ENCODE measurements at places on chromosomes 7 and 10. TPM values are rescaled to one million over a fixed set of nuclear protein-coding genes. Genes with fewer than 3 reads are reported as not detected.

DNA sequence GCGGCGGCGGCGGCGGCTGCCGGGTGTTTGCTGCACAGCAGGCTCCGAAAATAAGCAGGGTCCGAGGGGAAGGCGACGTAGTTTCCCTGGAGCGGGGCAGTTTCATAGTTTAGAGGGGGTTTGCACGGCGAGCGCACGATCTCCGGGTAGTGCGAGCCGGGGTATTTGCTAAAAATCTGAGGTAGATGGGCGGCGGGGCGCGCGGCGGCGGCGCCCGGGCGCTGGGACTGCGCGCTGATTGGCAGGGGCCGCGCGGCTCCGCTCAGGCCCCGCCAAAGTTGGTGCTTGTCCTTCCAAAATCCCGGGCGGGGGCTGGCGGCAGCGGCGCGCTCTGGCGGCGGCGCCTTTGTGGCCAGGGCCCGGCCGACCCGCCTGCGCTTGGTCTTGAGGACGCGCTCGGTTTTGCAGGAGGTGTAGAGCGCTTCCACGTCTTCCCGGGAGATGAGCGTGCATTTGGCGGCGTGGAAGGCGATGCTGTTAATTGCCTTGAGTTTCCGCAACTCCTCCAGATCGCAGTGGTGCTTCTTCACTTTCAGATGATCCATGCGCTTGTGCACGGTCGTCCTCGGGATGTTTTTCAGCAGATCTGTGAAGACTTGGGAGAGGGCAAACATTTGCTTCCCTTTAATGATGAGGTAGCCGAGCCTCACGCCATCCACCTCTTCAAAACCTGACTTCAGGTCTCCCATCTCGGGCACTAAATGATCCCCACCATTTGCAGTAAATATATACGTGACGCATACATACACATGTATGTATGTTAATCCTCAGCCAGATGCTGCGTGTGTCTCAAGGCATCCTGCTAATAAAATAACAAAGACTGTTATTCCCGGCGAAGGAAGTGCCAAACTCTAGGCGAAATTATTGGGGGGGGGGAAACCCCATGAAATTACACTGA, 8.1 kb downstream of the SKIDA1 start:
- H3K27ac ChIP-seq = no peak overlapping the region
- no peaks in the 10 kb centered on the region for H3K36me3 ChIP-seq
- DNase-seq = no peak
- H3K4me1 ChIP-seq = peaks cover 37% of the 10 kb centered on the region

DNA sequence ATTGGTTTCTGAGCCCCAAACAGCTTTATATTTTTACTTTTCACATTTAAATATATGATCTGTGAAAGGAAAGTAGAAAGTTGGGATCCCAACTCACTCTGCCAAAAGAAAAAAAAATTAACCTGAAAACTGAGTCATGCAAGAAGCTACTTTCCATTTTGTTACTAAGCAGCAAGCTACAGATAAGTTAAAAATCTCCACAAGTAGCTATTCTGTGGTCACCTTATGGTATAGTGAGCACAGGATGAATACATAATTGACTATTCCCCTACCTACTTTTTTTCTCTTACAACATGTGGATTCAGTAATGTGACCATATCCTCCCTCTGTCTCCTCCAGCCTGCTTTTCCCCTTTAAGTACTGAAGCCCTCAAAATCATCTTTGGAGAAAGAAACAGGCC, 30.3 kb upstream of the CREB3L2 start:
- no peak overlapping the region for H3K4me3 ChIP-seq
- H3K27me3 ChIP-seq = no peaks in the 10 kb centered on the region
- DNase-seq = no peak
- no peaks in the 10 kb centered on the region for H3K4me1 ChIP-seq

DNA sequence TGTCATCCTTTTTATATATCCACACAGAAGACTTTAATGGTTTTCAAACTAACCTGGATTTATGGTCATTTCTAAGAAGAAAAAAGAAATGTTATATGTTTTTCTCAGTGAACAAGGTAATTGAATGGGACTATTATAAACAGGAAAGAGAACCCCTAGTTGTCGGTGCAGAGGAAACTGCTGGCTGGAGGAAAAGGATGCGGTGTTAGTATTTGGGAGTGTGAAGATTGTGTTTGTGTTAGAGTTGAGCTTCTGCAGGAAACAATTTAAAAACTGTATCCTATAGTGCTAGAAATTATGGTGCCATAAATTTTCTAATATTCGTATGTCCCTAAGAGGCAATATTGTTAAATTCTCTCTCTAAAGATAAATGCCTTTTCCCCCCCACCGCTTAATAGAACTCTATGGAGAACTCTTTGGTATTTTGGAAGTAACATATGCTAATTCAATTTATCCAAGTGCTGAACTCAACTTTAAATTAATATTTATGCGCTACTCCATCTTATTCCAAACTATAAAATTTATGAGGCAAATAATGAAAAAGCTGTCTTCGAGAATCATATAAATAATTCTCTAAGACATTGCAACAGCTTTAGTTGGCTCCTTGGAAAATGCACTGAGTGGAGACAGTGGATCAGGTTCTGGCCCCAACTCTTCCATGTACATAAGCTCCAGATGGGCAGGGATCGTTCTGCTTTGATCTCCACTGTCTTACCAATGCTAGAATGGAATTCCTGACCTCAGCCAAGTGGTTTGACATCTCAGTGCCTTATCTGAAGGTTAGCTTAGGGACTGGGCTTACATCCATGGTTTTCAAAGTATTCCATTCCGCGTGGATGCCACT, 5.6 kb downstream of the BZW2 start:
- no peak overlapping the region for H3K27ac ChIP-seq
- H3K27me3 ChIP-seq = no peaks in the 10 kb centered on the region
- DNase-seq = no peak
- no peaks in the 10 kb centered on the region for H3K36me3 ChIP-seq

DNA sequence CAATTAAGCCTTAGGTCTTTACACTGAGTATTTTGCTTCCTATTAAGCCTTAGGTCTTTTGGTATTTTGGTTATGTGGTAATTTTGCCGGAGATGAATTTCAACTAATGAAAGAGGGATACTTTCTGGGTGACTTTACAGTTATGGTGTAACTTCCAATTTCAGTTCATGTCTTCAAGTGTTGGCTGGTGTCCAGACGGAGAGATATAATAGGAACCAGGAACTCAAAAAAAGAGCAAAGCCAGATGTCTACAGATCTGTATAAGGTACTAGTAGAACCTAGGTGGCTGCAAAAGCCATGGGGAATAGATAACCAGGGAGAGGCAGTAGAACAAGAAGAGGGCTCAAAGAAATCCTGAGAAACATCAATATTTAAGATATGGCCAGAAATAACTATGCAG, 12.3 kb downstream of the ERCC6 start:
- H3K27ac ChIP-seq = no peak overlapping the region
- no peak overlapping the region for H3K4me3 ChIP-seq
- no peaks in the 10 kb centered on the region for H3K27me3 ChIP-seq
- DNase-seq = no peak

- peaks cover 6% of the 10 kb centered on the region for H3K4me1 ChIP-seq
- H3K4me3 ChIP-seq = no peak overlapping the region
- H3K27ac ChIP-seq = no peak overlapping the region
- DNase-seq = no peak
These were observed 114.3 kb upstream of the NOBOX start for GRCh38 chr7:144517749-144518148.

DNA sequence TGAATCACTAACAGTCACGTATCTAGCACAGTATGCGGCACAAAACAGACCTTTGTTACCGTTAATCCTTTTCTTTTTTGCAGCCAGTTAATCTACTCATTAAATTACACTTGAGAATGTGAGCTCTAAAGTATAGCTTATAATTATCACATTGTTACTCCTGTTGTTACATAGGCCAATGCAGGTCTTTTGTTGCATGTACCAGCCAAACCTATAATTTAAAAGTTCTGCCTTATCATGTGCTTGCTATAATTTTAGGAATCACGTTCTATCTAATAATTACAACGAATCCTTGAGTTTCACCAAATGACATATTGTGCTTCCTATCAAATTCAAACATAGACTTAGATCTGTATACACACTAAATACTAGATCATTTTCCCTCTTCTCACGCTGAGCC, 245.1 kb downstream of the DGKI start:
- no peaks in the 10 kb centered on the region for H3K4me1 ChIP-seq
- H3K4me3 ChIP-seq = no peak overlapping the region
- no peak for DNase-seq
- no peaks in the 10 kb centered on the region for H3K27me3 ChIP-seq
- no peak overlapping the region for H3K27ac ChIP-seq
- H3K36me3 ChIP-seq = no peaks in the 10 kb centered on the region

GRCh38 chr7:105906695-105907094, 30.3 kb upstream of the ATXN7L1 start:
- no peak overlapping the region for H3K4me3 ChIP-seq
- no peak for DNase-seq
- no peak overlapping the region for H3K27ac ChIP-seq
- no peaks in the 10 kb centered on the region for H3K36me3 ChIP-seq
- no peaks in the 10 kb centered on the region for H3K4me1 ChIP-seq
- H3K27me3 ChIP-seq = no peaks in the 10 kb centered on the region

DNA sequence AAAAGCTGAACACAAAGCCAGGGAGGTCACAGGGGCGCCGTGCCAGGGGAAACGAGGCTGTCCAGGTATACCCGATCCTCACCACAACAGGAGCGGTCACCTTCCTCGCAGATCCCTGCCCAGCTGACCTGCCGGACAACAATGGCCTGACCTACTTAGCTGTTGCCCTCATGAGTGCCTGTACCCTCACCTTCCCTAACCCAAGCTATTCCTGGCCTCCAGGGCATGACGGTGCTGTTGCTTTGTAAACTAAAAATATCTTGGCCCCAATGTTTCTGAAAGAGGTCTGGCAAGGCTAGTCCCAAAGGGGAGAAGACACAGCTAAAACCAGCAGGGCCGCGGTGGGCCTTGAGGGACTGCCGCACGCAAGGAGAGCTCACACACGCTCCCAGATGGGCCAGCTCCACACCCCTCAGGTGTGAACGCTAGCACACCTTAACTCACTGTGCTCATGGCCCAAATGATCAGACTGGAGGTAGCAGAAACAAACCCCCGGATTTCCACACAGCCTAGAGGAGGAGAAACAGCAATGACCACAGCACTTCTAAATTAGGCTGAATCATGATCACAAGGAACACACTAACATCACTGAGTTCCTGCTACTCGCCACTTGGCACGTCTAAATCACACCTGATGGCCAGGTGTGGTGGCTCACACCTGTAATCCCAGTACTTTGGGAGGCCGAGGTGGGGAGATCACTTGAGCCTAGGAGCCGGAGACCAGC, 66.3 kb upstream of the CYTH3 start:
- no peak overlapping the region for H3K27ac ChIP-seq
- no peak for DNase-seq
- no peaks in the 10 kb centered on the region for H3K36me3 ChIP-seq
- peaks cover 2% of the 10 kb centered on the region for H3K4me1 ChIP-seq
- H3K27me3 ChIP-seq = no peaks in the 10 kb centered on the region

DNA sequence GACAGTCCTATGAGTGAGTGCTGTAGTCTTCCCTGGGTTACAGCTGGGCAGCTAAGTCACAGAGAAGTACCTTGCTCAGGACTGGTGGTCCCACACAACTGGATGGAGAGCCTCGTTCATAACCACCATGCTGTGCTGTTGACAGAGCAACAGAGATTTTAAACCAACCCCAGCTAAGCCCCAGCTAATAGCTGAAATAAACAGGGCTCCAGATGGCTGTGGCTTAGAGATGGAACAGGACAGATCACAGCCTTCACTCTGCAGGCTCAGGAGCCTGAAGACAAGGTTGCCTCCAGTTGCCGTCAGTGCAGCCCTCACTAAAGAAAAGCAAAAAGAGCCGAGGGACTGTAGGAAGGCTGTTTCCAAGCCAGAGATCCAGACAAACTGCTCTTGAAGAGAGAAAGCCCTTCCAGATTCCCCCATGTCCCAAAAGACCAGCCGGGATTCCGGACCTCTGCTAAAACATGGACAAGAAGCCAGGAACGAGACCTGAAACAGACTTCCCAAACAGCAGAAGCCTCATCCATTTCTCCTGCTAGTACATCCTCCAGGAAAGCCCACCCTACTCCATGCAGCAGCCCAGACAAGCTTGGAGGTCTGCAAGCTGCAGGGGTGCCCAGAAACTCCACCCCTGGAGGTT, 4.2 kb downstream of the HTRA1 start:
- H3K36me3 ChIP-seq = no peaks in the 10 kb centered on the region
- peaks cover 5% of the 10 kb centered on the region for H3K4me1 ChIP-seq
- peaks cover 7% of the 10 kb centered on the region for H3K27me3 ChIP-seq

- peaks cover 7% of the 10 kb centered on the region for H3K4me1 ChIP-seq
- H3K36me3 ChIP-seq = peaks cover 14% of the 10 kb centered on the region
- no peak for DNase-seq
- H3K27ac ChIP-seq = no peak overlapping the region
- no peak overlapping the region for H3K4me3 ChIP-seq
- H3K27me3 ChIP-seq = no peaks in the 10 kb centered on the region
These were observed 1.7 kb upstream of the SPACDR start for GRCh38 chr7:100465702-100466311.

DNA sequence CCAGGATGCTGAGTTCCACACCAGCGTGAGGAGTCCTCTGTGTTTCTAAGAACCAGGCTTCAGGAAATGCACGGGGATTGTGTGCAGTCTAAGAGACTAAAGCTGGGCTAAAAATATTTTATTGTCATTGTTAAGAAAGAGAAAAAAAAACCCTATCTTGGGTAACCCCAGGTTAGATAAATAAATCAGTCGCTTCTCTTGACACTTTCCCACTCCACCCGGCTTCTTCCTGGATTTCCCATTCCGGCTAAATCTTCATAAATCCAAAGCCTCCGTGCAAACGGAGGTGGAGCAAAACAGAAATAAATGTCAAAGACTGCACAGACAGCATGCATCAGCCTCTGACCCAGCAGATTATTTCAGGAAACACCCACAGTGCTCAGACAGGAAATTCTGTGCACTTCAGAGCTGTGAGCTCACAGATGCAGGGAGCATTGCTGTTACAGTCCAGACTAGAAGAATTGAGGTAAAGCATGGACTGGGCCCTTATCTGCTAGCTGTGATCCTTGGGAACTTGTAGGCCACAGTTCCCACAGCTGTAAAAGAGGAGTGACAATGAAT, 44.8 kb upstream of the GRID1 start:
- peaks cover 42% of the 10 kb centered on the region for H3K4me1 ChIP-seq
- H3K4me3 ChIP-seq = peak overlapping the region; percentile 2

The HK1 gene
- total RNA-seq = 153 TPM

The SLC26A5 gene
- total RNA-seq = not detected

The KCNH2 gene
- 0.24 TPM for total RNA-seq

All from CD8-positive, alpha-beta memory T cell (primary cell).